CD4-positive, alpha-beta T cell treated with Interleukin-12 subunit alpha and Interleukin-12 subunit beta, for 1 hour (primary cell): ENCODE measurements at places on chromosomes 4 and X.

DNA sequence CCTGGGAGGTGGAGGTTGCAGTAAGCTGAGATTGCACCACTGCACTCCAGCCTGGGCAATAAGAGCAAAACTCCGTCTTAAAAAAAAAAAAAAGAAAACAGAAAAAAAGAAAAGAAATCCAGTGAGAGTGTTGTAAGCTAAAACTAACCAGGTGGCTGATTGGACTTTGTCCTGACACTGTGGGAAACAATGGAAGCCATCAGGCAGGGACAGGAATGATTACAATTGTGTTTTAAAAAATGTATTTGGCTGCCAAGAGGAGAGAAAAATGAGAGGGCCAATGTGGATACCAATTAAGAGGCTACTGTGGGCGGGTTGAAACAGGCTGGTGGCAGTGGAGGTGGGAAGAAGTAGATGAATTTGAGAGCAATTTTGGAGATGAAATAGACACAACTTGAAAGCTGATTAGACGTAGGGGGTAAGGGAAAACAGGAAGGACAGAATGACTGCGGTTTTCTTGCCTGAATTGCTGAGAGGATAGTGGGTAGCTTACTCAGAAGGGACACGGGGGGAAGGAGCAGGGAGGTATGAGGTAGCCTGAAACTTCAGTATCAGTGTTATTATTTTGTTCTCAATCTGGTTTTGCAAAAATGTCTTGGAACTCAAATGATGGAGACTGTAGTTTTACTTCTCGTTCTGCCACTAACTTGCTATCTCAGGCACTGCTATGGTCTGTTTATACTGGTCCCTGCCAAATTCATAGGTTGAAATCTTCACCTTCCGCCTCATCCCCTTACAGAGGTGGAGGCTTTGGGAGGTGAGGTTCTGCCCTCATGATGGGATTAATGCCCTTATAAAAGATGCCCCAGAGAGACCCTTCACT, 45.6 kb upstream of the CHRNA9 start:
- no peak for DNase-seq

DNA sequence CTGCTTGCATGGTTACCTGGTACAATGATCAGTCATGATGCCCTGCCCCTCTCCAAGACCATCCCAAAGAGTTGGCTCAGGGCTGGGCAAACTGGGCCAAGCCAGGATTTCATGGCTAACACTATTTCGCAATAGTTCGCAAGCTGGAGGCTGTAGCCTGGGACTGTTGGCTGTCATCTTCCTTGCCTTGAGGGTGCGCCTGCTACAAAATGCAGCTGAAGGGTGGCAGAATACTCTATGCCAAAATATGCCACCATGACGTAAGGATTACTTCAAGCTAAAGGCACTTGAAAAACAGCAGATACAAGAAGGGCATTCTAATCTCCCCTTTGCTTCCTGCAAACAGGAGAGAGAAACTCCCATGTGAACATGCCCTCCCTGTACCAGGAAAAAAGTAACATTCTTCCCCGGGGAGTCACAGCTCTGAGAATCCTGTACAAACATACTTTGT, 21.0 kb downstream of the SAT1 start:
- DNase-seq = no peak

DNA sequence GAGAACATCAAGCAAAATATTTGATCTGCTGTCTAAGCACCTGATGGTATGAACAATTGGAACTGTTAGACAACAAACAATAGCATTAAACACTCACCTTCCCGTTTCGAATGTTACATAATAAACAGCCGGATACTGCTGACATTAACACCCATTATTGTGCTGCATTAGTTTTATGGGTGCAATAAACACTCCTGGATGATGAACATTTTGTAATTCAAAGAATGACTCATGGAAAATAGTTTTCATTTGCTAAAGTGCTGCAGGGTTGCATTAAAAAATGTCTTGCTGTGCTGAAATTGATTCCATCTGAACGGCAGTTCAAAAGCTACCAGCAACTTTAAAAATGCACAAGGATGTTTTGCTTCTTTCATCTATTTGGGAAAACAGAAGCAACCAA, 100.8 kb upstream of the SORBS2 start:
- no peak for DNase-seq

DNA sequence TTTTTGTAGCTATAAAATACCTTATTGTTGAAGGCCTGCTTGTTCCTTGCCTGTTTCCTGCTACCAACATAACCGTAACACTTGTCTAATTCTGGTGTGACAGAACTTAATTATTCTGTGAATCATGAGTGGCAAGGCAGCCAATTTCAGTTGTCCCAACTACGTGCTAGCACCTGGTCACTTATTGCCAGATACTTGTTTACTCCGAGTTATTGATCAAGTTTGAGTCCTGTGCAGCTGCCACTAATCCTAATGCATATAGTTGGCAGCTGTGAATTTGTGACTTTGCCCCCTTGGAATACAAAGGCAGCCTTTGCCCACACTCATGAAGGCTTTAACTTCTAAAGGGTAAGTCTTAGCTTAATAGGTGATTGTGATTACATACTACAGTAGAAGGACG, 7.8 kb upstream of the RNF128 start:
- no peak for DNase-seq

DNA sequence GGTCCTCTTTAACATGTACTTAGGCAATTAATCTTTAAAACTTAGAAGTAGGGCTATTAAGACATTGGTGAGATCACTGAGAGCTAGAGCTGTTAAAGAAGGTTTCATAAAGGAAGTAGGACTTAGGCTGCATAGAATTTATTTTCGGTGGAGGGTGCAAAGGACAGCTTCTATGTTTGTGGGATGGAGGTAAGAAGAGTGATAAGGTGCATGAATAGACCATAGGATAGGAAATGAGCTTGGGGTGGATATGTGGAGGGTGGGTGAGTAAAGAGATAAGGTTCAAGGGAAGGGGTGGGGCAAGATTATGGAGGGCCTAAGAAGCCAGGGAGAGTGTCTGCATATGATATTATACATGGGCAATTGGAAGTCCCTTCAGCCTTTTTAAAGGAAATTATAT, 15.9 kb downstream of the RTL9 start:
- DNase-seq = no peak
